ENCODE measurements at places on chromosomes 1 and 21. TPM values are rescaled to one million over a fixed set of nuclear protein-coding genes. Genes with fewer than 3 reads are reported as not detected.

GRCh38 chr1:177302357-177303044 is 131.7 kb downstream of the BRINP2 start:
- no peak overlapping the region for H3K27ac ChIP-seq
- H3K36me3 ChIP-seq, result no peaks in the 10 kb centered on the region
- H3K27me3 ChIP-seq, result no peaks in the 10 kb centered on the region
- DNase-seq, result no peak
- H3K4me3 ChIP-seq, result no peak overlapping the region

DNA sequence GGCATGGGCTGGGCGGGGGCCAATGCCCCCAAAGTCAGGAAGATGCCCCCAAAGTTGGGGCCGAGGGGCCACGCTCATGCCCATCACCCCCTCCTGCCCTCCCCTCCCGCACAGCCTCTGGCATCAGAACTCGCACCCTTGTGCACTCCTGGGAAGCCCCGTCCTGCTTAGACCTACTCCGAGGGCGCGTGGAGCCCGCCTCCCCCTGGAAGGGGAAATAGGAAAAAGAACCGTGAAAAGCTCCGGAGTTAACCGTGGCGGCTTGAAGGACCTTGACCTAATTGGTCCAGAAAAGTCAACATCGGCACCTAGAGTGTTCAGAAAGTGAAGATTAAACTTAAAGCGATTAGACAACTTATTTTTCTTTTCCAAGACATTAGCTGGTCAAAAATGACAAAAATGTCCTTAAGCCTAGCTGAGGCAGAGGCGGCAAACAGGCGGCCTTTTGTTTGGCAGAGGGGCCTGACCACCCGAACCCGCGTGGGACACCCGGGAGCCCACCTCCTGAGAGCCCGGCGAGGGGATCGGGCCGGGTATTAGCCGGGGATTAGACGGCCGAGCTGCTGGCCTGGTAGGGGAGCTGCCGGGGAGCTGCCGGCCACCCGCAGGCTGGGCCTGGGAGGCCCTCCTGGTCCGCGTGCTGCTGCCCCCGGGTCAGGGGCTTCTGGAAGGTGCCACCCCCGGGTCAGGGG is 65.5 kb downstream of the PRDM16 start:
- H3K4me3 ChIP-seq, result no peak overlapping the region
- DNase-seq, result no peak
- H3K27me3 ChIP-seq, result no peaks in the 10 kb centered on the region
- H3K36me3 ChIP-seq, result no peaks in the 10 kb centered on the region
- H3K4me1 ChIP-seq, result no peaks in the 10 kb centered on the region

The SFN gene
- total RNA-seq, result 0.46 TPM

The CLCNKB gene
- total RNA-seq, result not detected

The C1orf185 gene
- not detected for total RNA-seq

The RRP15 gene
- total RNA-seq, result 20.2 TPM

GRCh38 chr21:27548486-27548885 is 581.6 kb upstream of the ADAMTS5 start:
- no peak for DNase-seq
- H3K4me3 ChIP-seq, result no peak overlapping the region
- H3K27me3 ChIP-seq, result no peaks in the 10 kb centered on the region
- H3K27ac ChIP-seq, result no peak overlapping the region
- no peaks in the 10 kb centered on the region for H3K36me3 ChIP-seq
- no peaks in the 10 kb centered on the region for H3K4me1 ChIP-seq

GRCh38 chr1:39952359-39953110 is 2.4 kb upstream of the MFSD2A start:
- H3K4me3 ChIP-seq, result no peak overlapping the region
- H3K27me3 ChIP-seq, result no peaks in the 10 kb centered on the region
- H3K36me3 ChIP-seq, result no peaks in the 10 kb centered on the region
- H3K27ac ChIP-seq, result no peak overlapping the region
- no peak for DNase-seq

- no peak for DNase-seq
- no peaks in the 10 kb centered on the region for H3K4me1 ChIP-seq
- H3K27me3 ChIP-seq, result no peaks in the 10 kb centered on the region
- no peaks in the 10 kb centered on the region for H3K36me3 ChIP-seq
- H3K4me3 ChIP-seq, result no peak overlapping the region
These were observed 30.4 kb upstream of the ZFYVE9 start for GRCh38 chr1:52111492-52111891.

DNA sequence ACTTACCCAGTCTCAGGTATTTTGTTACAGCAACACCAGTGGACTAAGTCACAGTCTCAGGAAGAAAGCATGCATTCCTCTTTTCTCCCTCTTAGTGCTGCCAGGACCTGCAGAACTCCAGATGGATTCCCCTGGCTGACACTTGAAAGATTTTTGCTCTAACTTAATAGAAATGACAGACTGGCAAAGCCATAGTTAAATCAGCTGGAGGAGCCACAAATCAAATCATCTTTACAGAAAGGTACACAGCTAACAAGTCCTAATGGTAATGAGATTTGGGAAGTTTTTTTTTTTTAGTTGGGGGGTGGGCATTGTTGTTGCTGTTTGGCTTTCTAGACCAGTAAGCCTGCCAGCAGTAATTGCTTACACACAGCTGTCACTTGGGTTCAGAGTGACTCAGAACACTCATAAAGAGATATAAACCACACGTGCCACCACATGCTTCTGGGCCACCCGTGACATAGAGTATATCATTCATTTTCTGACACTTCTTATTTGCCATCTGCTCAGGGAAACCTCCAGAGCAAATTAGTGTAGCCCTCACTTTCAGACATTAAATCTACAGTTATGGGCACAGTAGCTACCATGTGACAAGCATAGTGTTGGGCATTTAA is 72.4 kb downstream of the FH start:
- no peak overlapping the region for H3K4me3 ChIP-seq
- H3K36me3 ChIP-seq, result no peaks in the 10 kb centered on the region
- DNase-seq, result no peak
- H3K4me1 ChIP-seq, result no peaks in the 10 kb centered on the region
- no peaks in the 10 kb centered on the region for H3K27me3 ChIP-seq

The BARHL2 gene
- total RNA-seq, result not detected

The ARTN gene
- total RNA-seq, result 0.53 TPM

The TNFRSF8 gene
- total RNA-seq, result 0.57 TPM

The LCE1A gene
- not detected for total RNA-seq

DNA sequence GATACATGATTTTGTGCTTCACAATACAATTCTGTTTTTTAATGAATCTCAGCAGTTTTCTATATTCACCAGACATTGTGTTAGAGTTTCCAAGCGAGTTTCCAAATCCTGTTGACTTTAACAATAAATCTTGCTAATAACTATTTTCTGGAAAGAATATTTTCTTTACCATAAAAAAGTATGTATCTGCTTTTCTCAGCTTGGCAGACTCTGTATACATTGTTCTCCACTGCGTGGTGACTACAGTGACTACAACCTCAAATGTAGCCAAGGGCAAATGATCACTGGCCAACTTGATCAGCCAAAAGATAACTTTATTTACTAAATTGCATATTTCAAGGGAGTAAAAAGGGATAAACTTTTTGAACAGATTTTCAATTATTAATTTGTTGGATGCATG is 325.9 kb upstream of the ADAMTS5 start:
- H3K27ac ChIP-seq, result no peak overlapping the region
- no peaks in the 10 kb centered on the region for H3K27me3 ChIP-seq
- no peaks in the 10 kb centered on the region for H3K4me1 ChIP-seq
- H3K36me3 ChIP-seq, result no peaks in the 10 kb centered on the region

DNA sequence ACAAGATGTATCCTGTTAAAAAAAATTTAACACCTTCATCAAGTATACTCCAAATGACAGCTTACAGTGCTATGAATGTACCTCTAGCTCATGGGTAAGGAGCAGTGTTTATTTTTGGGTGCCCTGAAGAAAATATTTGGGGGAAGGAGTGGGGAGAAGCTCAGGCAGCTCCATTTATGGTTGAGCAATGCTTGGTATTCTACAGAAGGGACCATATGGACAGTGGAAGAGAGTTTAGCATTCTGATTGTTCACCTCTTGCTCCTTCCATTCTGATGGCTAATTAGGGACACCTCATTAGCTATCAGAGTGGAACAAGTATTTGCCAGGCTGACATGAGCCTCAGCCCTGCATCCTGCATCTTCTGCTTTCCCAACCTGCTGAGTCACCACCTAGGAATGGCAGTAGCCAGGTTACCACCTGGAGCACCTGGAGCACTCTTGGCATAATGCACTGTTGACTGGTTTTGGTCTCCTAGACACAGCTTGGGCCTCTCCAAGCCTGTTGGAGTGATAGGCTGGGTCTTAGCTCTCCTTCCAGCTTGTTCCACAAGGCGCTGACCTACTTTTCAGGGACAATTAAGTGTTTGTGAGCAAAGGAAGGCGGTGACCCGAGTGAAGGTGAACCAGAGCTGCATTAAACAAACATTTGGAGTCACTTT is 62.0 kb upstream of the MACF1 start:
- no peak overlapping the region for H3K27ac ChIP-seq
- DNase-seq, result no peak
- no peak overlapping the region for H3K4me3 ChIP-seq

GRCh38 chr1:36352910-36353878 is 29.7 kb upstream of the EVA1B start:
- no peak overlapping the region for H3K4me3 ChIP-seq
- no peak overlapping the region for H3K27ac ChIP-seq
- H3K27me3 ChIP-seq, result no peaks in the 10 kb centered on the region
- H3K36me3 ChIP-seq, result peaks cover 84% of the 10 kb centered on the region

The HSD3B2 gene
- not detected for total RNA-seq

- H3K4me1 ChIP-seq, result peaks cover 40% of the 10 kb centered on the region
- no peak overlapping the region for H3K27ac ChIP-seq
- no peaks in the 10 kb centered on the region for H3K36me3 ChIP-seq
- no peak overlapping the region for H3K4me3 ChIP-seq
These were observed 10.9 kb upstream of the CD5L start for GRCh38 chr1:157852476-157852875.

GRCh38 chr21:27734146-27734545 is 767.3 kb upstream of the ADAMTS5 start:
- H3K4me3 ChIP-seq, result no peak overlapping the region
- no peaks in the 10 kb centered on the region for H3K27me3 ChIP-seq
- H3K4me1 ChIP-seq, result no peaks in the 10 kb centered on the region

The BPNT1 gene
- 21.4 TPM for total RNA-seq

DNA sequence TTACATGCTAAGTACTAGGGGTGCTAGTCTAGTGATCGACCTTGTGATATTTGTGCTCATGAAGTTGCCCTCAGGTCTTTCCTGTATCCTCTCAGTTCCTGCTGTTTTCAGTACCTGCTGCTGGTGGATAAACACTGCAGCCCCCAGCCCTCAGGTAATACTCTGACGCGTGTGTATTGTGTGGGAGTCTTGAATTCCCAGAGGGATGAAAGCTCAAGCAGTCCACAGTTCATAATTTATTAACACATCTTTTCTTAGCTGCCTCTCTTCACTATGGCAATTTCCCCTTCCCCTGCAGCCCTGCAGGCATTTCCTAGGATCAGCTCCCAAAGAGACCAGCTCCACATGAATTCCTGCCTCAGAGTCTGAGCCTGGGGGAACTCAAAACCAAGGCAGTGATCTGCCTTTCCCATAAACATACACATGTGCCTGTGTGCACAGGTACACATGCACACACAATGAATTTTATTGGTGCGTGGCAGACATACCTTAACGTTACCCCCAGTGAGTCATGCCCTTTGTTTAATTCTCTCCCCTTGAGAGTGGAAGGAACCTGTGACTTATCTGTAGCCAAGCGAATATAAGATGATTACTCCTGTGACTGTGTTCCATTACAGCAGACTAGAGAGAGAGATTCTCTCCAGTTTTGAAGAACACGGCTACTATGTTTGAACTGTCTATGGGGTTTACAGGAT is 14.1 kb upstream of the HMGCS2 start:
- DNase-seq, result no peak
- H3K4me1 ChIP-seq, result no peaks in the 10 kb centered on the region
- no peak overlapping the region for H3K27ac ChIP-seq
- no peaks in the 10 kb centered on the region for H3K36me3 ChIP-seq
- H3K4me3 ChIP-seq, result no peak overlapping the region

GRCh38 chr1:206933333-206933945 is 11.7 kb upstream of the FCMR start:
- H3K36me3 ChIP-seq, result no peaks in the 10 kb centered on the region
- peak overlapping the region; percentile 88 for H3K27ac ChIP-seq
- peaks cover 52% of the 10 kb centered on the region for H3K4me1 ChIP-seq
- no peaks in the 10 kb centered on the region for H3K27me3 ChIP-seq
- peak; percentile 80 for DNase-seq

GRCh38 chr1:27601771-27602461 is 2.0 kb downstream of the AHDC1 start:
- H3K27me3 ChIP-seq, result no peaks in the 10 kb centered on the region
- peak overlapping the region; percentile 59 for H3K27ac ChIP-seq
- no peak overlapping the region for H3K4me3 ChIP-seq
- no peaks in the 10 kb centered on the region for H3K36me3 ChIP-seq

The FLG2 gene
- not detected for total RNA-seq

The HSPG2 gene
- total RNA-seq, result 4.3 TPM

The PCAT6 gene
- 1.6 TPM for total RNA-seq

GRCh38 chr1:26719205-26719604 is 23.4 kb downstream of the ARID1A start:
- peaks cover 71% of the 10 kb centered on the region for H3K4me1 ChIP-seq
- no peaks in the 10 kb centered on the region for H3K27me3 ChIP-seq

GRCh38 chr1:10671090-10671489 is 125.4 kb downstream of the CASZ1 start:
- no peak overlapping the region for H3K27ac ChIP-seq
- H3K4me3 ChIP-seq, result no peak overlapping the region
- H3K36me3 ChIP-seq, result no peaks in the 10 kb centered on the region
- H3K4me1 ChIP-seq, result peaks cover 11% of the 10 kb centered on the region
- DNase-seq, result no peak

The RCAN1 gene
- 4.2 TPM for total RNA-seq

The BTBD8 gene
- total RNA-seq, result 2.1 TPM

DNA sequence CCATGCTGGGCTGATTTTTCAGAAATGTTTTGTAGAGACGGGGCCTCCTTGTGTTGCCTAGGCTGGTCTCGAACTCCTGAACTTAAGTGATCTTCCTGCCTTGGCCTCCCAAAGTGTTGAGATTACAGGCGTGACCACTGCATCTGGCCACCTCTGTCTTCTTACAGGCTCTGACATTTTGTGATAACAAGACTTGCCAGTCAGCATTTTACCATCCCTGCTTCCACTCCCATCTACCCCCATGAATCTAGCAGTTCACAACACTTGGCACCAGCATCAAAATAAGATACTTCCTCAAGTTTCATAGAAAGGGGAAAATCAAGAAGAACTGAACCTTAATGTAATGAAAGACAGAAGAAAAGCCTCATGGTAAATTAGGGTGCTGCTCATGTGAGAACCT is 32.4 kb downstream of the SLC35F3 start:
- H3K36me3 ChIP-seq, result no peaks in the 10 kb centered on the region
- H3K27ac ChIP-seq, result no peak overlapping the region
- DNase-seq, result no peak
- no peaks in the 10 kb centered on the region for H3K27me3 ChIP-seq
- H3K4me1 ChIP-seq, result no peaks in the 10 kb centered on the region

- H3K27ac ChIP-seq, result no peak overlapping the region
- no peak for DNase-seq
- H3K36me3 ChIP-seq, result no peaks in the 10 kb centered on the region
- H3K4me3 ChIP-seq, result no peak overlapping the region
These were observed 321.1 kb downstream of the TGFB2 start for GRCh38 chr1:218666263-218666662.
